ENCODE measurements at places on chromosomes 6 and 20.

- DNase-seq, result no peak
Measured at GRCh38 chr6:100846276-100846675, 34.9 kb downstream of the ASCC3 start.

GRCh38 chr6:168109171-168109570 is 30.2 kb upstream of the FRMD1 start:
- no peak for DNase-seq

DNA sequence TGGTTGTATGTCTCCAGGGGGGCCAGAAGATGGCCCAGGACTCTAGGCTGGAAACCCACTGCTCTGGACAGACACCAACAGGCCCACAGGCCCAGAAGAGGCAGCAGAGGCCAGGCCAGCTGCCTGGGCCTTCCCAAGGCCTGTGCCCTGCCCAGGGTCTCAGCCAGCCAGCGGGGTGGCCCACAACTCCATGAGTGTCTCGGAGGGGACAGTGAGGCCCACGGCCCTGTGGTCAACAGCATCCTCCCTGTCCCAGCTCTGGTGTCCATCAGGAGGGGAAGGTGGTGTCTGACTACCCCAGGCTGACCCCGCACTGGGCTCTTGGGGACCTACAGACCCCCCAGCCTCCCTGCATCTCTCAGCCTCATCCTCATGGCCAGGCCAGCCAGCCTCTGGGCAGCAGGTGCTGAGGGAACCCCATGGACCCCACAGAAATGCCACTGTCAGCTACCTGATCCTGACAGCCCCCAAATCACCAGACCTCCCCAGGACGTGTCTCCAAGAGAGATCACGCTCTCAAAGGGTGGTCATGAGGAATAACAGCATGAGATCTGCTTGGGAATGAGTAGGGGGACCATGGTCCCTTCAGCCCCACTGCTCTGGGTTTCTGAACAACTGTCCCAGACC is 112.4 kb downstream of the NOL4L start:
- no peak for DNase-seq

GRCh38 chr6:149935668-149936067 is 6.1 kb upstream of the ULBP2 start:
- no peak for DNase-seq

- no peak for DNase-seq
Measured at GRCh38 chr20:54263116-54263690, 55.3 kb downstream of the PFDN4 start.

- DNase-seq, result no peak
Measured at GRCh38 chr6:27865850-27866356, 46.3 kb downstream of the OR2B2 start.

DNA sequence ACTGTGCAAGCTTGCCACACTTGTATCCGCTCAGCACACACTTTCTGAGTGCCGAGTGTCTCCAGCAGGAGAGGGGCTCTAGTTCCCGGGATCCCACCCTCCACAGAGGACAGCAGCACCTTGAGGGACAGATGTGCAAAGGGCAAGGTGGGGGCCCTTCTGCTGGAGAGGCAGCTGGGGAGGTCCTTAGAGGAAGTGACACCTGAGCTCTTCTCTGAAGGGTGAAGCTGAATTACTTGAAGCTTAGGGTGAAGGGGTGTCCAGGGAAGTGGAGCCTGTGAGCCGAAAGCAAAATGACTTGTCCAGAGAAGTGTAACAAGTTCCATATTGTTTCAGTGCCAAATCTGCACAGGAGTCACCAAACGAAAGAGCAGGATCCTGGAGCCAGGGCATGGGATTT is 136.3 kb upstream of the DUSP22 start:
- DNase-seq, result no peak

- DNase-seq, result no peak
Measured at GRCh38 chr20:38260378-38261053, at the start of gene KIAA1755. Gene KIAA1755, minus strand, starts transcription at chr20:38260735. Its CDS starts 235 bp downstream, at chr20:38260500.

DNA sequence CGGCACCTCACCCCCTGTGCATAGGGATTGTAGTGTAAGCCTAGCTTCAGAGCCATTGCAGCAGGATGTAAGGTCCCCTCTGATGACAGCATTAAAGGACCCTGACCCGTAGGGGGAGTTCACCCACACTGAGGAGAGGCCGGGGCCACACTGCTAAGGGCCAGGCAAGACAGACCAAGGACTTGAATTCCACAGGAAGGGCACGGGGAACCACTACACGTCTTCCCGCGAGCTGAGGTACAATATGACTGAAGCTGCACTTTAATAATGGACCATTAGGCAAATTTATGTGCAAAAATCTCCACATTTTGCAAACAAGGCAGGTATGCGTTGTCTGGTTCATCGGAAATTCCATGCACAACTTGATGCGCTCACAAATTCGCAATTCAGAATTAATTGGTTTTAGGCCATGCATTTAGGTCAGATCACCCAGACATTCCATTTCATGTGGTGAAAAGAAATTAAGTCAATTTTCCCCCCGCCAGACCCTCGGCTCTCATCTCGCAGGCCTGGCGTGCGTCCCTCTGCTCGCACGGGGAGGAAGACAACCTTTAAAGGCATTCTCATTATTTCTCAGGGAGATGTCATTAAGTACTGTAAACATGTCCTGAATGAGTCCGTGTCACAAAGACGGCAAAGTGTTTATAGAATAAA is 111.8 kb downstream of the FOXA2 start:
- DNase-seq, result no peak

DNA sequence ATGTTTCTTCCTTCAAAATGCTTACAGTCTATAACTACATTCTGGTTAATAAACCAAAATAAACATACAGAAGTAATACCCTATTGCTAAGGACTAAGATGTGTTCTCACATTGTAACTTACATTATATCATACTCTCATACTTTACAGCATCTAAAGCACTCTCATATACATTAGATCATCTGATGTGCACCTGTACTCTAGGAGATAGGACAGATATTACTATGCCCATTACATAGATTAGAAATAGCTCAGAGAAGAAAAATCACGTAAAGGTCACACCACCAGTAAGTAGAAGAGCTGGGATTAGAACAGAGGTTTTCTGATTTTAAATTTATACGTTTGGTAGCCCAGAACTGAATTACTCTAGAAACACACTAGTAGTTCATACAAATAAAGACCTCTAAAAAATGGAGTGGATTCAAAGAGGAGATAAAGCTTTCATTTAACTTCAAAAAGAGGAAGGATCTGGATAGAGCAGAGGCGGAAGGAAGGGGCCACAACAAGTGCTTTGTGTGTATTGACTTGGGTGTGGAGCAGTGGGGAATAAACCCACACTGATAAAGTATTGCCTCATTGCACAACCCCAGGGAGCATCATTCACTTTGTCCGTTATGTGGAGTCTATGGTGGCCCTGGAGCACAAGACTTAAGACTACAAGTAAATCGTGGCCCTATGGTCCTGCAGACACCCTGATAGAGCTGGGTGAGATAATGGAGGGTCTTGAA is 30.9 kb downstream of the SLC2A12 start:
- no peak for DNase-seq

- DNase-seq, result no peak
Measured at GRCh38 chr6:3019065-3019464, 19.4 kb downstream of the NQO2 start.

- DNase-seq, result no peak
Measured at GRCh38 chr6:72938104-72938503, 287.2 kb downstream of the KHDC1L start.

GRCh38 chr6:118553132-118553531 is 5.0 kb downstream of the PLN start:
- DNase-seq, result no peak

DNA sequence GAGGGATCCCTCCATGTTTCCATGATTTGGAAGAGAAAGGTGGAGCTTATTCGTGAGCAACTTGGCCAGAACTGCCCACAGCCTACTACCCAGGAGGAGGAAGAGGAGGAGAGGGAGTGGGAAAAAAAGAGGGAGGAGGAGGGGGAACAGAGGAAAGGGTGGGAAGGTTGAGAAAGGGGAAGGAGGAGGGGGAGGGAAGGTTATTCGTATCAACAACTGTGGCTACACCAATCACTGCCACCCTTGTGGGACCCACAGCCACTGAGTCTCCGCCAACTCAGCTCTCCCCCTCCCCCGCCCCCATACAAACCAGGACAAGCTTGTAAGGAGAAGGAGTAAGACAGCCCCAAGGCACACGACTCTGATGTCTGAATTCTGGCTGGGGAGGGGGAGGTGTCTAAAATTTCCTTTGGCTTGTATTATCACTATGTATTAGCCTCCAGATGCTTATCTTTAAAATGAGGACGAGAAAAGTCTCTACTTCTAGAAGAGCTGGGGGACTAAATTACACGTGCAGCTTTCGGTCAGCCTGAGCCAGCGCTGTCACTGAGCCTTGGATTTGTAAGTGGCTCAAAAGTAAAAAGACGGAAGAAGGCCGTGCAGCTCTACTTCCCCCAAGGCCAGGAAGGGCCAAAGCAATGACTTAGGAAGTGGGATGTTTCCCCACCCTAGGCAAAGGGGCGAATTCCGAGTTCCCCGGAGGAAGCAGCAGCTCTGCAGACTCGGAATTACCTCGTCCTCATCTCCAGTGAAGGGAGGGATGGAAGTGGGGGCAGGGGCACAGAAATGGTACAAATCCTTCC is 1.0 kb downstream of the FKBP1A start:
- no peak for DNase-seq

- no peak for DNase-seq
Measured at GRCh38 chr6:108544606-108545005, 16.1 kb upstream of the FOXO3 start.

- DNase-seq, result no peak
Measured at GRCh38 chr6:83808926-83809325, 44.2 kb upstream of the RIPPLY2 start.

DNA sequence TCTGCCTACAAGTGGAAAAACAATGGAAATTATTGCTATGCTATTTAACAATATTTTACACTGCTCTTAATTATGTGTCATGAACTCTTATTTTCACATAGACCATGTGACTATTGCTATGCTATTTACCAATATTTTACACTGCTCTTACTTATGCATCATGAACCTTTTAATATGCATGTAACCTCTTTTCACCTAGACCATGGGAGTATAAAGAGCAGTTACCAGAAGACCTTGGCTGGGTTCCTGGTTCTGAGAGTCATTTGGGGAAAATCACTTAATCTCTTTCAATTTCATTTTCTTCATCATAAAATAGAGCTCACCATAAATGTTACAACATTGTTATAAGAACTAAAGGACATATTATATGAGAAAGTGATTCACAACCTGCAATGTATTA is 223.8 kb upstream of the RNF217 start:
- no peak for DNase-seq

DNA sequence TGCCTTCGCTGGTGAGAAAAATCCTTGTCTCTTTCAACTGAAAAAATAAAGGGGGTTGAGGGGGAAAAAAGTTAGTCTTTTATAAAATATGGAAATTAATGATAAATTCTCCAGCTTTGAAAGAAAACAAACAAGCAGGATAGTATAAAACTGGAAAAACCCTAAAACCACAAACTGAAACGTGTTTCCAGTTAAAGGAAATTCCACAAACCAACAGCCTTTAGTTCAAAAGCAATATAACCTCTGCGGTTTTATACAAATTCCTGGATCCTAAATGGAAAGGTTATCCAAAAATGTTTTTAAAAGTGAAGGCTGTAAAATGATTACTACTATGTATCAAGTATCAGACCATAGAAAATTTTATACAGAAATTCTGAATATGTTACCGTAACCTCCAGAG is 55.6 kb downstream of the BMP5 start:
- no peak for DNase-seq

- DNase-seq, result no peak
Measured at GRCh38 chr20:48923149-48923718, 1.7 kb downstream of the ARFGEF2 start.

DNA sequence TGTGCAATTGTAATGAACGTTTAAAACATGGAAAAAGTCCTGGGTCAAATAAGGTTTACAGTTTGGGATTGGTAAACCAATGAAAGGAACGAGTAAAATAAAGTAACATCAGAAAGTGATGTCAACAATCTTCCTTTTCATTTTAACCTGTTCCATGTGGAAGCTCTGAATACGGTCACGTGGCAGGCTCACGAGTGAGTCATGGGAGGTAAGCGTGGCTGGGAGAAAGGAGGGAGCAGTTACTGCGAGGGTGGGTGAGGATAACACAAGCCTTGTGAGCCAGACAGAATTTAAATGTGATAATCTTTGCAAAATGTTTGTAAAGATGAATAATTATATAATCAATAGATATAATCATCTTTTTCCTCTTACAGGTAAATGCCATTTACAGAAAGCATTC is 171.3 kb upstream of the HDAC2 start:
- no peak for DNase-seq

All from amygdala (tissue), 56 donors.